ENCODE measurements at places on chromosomes 16 and 17.
A peak's percentile ranks its signal among the peaks of the same experiment; 100 is the strongest.

DNA sequence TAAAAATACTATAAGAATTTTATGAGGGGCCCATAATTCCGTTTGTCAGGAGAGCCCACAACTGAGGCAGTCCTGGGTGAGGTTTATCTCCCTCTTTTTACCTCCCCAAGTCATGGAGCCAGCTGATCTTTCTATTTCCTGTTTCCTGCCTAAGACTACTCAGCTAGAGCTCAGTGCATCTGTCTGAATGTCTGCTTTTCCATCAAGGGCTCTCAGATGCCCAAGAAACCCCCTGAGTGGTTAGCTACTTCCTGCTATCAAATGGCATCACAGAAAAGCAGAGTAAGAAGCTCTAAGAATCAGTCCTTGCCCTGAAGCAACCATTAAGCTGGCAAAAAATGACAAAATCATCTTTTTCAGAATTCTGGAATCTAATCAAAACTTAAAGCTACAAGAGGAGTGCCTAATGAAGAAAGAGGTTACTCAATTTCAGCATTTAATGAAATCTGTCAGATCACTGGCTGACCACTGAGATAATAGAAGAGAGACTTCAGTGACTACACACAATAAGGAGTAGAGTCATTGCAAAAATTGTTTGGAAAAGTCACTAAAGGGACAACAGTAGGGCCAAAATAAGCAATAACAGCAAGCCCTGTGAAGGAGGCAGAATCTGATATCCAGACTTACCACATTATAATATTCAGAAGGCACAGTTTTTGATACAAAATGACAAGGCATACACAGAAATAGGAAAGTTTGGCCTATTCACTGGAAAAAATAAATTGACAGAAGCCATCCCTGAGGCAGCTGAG is 150.1 kb downstream of the CYB561 start:
- DNase-seq, result no peak

DNA sequence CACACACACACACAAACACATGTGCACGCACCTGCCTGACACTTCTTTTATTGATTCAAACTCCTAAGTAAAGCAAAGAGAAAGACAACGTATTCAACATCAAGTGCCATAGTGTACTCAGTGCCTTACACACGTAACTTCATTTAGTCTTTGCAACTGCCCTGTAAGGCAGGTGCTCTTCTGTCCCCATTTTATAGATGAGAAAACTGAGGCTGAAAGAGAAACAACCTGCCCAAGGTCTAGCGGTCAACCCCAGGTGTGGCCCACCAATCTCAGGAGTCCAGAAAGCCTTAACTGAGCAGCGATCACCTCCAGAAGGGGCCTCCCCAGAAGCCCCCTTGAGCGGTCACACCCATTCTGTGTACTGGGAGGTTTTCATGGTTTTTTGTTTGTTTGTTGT is 10.3 kb upstream of the GSG1L start:
- DNase-seq, result no peak

DNA sequence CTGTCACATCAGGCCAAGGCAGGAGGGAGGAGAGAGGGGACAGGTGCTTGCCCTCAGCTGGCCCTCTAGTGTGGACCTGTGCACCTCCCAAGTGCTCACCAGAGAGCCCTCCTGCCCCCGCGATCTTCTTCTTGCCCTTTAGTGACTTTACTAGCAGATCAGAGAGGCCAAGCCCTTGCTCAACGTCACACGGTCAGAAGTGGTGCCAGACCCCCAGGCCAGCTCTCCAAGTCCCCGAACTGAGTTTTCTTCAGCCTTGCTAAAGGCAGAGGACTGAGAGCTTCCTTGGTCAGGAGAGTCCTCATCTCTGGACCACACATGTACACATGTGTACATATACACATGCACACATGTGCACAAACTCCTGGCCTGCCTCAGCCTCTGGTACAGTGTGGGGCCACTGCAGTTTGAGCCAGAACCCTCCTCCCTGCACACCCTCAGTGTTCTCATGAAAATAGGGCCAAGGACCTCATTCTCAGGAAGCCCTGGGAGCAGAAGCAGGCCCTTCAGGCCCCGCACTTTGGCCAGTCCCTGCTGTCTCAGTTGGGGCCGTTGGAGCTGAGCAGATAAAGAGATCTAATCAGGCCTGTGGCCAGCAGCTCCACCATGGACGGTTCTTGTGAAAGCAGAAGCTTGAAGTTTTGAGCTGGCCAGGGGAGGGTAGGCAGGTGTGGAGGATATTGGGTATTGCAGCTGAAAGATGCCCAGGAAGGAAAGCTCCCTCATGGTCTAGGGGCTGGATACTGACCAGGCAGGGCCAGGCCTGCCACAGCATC is 7.4 kb upstream of the EPX start:
- no peak for DNase-seq

DNA sequence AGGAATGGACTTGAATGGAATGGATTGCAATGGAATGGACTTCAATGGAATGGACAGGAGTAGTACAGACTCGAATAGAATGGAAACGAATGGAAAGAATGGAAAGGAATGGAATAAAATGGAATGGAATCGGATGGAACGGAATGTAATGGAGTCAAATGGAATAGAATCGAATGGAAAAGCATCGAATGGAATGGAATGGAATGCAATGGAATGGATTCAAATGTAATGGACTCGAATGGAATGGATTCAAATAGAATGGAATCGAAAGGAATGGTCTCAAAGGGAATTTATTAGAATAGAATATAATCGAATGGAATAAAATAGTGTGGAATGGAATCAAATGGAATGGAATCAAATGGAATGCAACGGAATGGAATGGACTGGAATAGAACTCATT is 484.9 kb upstream of the WSB1 start:
- DNase-seq, result no peak

- DNase-seq, result no peak
Measured at GRCh38 chr17:71494062-71494855, 626.6 kb upstream of the SOX9 start.

DNA sequence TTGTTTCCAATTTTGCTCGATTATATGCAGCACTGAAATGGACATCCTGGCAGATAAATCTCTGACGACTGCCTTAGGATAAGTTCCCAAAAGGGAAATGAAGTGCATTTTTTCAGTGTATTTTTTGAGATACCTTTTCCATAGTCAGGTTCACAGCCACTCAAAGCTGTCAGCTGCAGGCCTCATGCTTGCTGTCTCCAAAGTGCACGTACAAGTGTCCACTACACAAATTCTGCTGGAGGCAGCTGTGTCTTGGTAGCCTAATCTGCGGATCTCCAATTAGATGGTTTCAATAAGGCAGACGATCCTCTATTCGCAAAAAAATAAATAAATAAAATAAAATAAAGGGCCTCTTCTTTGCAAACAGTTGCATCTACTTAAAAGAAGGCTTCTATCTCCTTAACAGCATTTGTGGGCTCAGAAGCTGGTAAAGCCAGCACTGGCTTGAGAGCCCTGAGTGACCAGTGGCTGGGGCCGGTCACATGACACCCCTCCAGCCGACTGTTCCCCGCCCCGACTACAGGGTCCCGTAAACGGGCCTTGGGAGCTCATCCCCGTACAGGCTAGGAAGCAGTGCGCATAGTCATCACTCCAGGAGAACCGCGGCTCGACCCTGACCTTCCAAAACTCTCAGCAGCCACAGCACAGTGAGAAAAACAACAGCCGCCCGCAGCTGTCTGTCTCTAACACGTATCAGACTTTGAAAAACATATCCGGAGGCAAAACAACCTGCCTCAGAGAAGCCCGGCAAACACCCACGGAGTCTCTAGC is 18.8 kb downstream of the RPH3AL start:
- DNase-seq, result peak; percentile 80

Data from globus pallidus (tissue), 1 donor.